ENCODE measurements at places on chromosomes 12 and 14. TPM values are rescaled to one million over a fixed set of nuclear protein-coding genes. Genes with fewer than 3 reads are reported as not detected.

Gene GUCY2C
- total RNA-seq = not detected

Gene CIROP
- total RNA-seq = 1.7 TPM

Gene UNG
- 30.3 TPM for total RNA-seq

Gene CD27
- total RNA-seq = 0.17 TPM

Gene MANSC4
- not detected for total RNA-seq

Gene MYO1A
- total RNA-seq = not detected

Gene CLEC12A
- not detected for total RNA-seq

Gene GPR68
- 23.2 TPM for total RNA-seq

Gene GRIN2B
- total RNA-seq = not detected
